GM12892 (cell line): ENCODE measurements at places on chromosomes 3 and 15.

DNA sequence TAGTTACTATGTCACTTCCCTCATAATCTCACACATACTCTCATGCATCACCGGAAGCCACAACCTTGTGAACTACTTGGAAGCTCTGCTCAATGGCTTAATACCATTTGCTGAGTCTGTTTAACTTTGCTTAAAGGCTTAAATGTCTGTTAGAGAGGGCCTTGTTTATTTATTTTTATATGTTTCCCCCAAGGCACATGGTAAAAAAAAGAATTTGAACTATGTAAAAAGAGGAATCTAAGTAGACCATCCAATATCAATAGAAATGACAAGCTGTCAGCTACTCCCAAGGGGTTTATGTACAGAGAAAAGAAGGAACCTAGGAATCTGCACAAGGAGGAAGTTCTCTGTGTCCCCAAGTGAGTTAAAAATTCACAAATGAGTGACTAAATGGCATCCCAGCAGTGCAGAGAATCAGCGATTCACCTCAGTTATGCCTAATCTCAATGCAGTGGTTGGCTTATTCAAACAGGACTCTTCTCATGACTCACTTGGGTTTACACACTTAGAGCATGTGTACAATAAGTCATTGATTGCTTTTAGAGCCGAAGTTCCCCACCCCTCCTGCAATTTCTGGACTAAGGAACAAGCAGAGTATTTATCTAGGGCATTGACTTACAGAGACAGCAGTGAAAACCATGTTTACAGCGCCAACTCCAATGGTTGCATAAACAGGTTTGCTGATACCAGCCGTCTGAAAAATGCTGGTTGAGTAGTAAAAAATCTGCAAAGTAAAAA, 24.4 kb downstream of the SLC2A2 start:
- no peak for DNase-seq

DNA sequence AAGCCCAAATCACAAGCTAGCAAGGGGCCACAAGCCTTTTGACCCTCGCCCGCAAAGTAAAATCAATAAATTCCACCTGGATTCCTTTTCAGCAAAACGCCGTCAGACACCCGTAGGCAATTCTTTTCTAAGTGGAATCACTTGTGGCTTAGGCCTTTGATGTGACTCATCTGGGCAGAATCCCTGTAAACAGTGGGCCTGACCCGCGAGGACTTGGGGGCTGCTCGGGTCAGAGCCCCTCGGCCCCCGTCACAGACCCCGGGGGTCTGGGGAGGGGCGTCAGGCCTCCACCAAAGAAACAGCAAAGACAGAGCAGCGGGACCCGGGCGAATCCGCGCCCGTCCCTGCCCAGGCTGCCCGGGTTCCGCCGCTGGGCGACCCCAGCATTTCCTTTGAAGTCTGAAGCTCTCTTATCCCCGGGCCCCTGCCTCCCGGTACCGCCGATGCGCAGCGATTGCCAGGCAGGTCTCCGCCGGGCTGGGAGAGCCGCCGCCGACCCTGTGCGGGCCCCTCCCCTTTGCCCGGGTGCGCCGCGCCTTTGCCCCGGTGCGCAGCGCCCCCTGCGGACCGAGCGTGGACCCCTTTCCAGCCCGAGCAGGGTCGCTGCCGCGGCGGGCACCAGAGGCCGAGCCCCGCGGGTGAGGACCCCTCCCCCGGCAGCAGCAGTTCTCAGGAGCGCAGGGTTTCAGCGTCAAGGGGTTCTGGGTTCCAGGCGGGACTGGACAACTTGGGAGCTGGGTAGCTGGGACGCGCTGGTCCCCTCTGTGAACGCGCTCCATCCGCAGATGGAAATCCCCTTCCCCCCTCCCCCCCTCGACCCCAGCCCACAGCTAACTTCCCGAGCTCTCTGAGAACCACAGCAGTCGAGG, 178.3 kb downstream of the UACA start:
- DNase-seq = no peak

DNA sequence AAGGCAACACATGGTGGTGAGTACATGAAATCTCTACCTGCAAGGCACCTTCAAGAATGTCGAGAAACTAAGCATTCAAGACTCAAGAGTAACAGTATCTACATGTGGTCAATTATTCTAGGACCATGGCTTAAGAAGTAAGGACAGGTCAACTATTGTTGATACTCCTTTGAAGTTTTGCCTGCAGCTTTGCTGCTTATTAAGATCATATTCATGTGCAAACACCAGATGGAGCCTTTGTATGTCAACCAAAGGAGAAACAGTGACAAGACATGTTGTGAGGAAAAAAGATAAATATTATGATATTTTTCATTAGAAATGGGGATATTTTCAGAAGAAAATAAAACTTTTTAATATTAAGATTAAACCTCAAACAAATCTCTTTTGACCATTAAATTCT, 52.3 kb upstream of the FGF7 start:
- DNase-seq = no peak

- no peak for DNase-seq
These were observed 69.6 kb downstream of the ASB7 start for GRCh38 chr15:100671858-100672543.

DNA sequence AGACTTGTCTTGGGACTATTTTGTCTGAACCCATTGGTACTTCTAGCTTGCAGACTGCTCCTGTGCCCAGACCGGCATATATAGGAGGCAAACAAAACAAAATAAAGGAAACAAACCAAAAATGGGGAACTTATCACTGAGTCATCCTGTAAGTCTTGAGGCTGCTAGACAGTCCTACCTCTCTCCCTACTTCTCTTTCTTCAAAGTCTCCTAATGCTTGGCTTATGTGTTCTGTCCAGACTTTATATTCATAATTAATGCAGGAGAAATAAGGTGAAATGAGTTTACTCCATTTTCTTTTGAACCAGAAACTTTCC, 266.2 kb downstream of the ZNF385D start:
- DNase-seq = no peak

- no peak for DNase-seq
These were observed 52.6 kb upstream of the ABHD10 start for GRCh38 chr3:111926266-111926676.

DNA sequence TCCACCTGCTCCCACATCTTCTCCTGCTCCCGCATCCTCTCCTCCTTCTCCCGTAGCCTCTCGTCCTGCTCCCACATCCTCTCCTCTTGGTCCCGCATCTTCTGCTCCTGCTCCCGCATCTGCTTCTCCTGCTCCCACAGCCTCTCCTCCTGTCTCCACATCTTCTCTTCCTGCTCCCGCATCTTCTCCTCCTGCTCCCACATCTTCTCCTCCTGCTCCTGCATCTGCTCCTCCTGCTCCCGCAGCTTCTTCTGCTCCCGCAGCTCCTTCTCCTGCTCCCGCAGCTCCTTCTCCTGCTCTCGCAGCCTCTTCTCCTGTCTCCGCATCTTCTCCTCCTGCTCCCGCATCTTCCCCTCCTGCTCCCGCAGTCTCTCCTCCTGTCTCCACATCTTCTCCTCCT, 5.8 kb downstream of the GOLGA6L2 start:
- DNase-seq = no peak

GRCh38 chr3:190092250-190092649, 28.4 kb downstream of the P3H2 start:
- no peak for DNase-seq

DNA sequence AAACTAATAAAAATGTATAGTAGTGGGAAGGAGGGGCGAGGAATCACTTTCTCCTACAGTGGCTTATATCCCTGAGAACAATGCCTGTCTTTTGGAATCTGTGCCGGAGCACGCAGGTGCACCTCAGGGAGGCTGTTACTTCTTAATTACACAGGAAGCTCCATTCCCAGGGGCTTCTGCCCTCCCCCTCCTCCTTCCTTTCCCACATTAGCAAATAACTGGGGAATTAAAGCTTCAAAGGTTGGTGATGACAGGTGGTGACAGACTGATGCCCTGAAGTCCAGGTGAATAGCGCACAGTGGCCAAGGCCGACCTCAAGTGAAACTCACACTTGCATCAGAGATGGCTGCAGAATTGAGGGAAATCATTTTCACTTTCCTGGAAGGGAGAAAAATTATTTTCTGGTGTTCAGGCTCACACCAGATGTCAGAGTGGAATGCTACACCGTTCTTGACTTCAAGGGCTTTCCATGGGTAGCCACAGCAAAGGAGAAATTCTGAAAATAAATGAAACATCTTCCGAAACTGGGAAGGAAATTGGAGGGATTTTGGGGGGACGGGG, 3.7 kb downstream of the GRAMD2A start:
- DNase-seq = no peak

- no peak for DNase-seq
These were observed 366.1 kb upstream of the ZNF385D start for GRCh38 chr3:22117091-22117490.
